ENCODE measurements at places on chromosomes 2 and 18.
A peak's percentile ranks its signal among the peaks of the same experiment; 100 is the strongest.

DNA sequence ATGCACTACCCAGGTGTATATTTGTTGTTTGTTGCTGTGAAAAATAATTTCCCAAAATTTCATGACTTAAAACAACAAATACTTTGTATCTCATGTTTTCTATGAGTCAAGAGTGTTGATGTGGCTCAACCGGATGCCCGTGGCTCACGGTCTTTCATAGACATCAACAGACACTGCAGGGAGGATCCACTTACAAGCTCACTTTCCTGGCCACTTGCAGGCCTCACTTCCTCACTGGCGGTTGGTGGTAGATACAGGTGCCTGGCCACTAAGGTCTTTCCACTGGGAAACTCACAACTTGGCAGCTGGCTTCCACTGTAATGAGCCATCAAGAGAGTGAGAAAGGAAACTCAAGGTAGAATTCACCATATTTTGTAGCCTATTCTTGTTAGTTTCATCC, 662.9 kb downstream of the IRS1 start:
- DNase-seq: no peak

DNA sequence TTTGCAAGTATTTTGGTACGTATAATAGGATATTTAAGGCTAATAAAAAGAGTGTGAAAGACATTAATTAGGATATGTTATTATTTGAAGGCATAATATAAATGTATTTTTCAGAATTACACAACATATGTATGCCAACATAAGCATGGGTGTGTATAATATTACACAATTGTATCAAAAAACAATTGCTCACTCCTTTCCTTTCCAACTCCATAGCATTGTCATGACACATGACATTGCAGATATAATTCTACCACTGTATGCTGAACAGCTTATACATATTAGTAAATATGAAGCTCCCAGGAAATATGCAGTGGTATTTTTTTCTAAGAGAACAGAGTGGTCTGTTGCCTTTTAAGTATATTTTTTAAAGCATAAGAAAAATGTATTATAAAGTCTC, 593.1 kb downstream of the TMX3 start:
- no peak for DNase-seq

- DNase-seq: peak; percentile 69
Measured at GRCh38 chr18:64405161-64405560, 256.3 kb upstream of the LINC00305 start.

- DNase-seq: peak; percentile 18
Measured at GRCh38 chr2:27857417-27858172, 32.6 kb downstream of the RBKS start.

DNA sequence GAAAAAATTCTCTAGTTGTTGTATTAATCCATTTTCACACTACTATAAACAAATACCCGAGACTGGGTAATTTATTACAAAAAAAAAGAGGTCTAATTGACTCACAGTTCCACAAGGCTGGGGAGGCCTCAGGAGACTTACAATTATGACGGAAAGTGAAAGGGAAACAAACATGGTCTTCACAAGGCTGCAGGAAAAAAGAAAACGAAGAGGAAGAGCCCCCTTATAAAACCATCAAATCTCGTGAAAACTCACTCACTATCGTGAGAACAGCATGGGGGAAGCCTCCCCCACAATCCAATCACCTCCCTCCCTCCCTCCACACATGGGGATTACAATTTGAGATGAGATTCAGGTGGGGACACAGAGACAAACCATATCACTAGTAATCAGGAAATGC, 61.7 kb upstream of the SPTBN1 start:
- no peak for DNase-seq

- no peak for DNase-seq
Measured at GRCh38 chr2:178704876-178705275, 102.3 kb downstream of the TTN start.

DNA sequence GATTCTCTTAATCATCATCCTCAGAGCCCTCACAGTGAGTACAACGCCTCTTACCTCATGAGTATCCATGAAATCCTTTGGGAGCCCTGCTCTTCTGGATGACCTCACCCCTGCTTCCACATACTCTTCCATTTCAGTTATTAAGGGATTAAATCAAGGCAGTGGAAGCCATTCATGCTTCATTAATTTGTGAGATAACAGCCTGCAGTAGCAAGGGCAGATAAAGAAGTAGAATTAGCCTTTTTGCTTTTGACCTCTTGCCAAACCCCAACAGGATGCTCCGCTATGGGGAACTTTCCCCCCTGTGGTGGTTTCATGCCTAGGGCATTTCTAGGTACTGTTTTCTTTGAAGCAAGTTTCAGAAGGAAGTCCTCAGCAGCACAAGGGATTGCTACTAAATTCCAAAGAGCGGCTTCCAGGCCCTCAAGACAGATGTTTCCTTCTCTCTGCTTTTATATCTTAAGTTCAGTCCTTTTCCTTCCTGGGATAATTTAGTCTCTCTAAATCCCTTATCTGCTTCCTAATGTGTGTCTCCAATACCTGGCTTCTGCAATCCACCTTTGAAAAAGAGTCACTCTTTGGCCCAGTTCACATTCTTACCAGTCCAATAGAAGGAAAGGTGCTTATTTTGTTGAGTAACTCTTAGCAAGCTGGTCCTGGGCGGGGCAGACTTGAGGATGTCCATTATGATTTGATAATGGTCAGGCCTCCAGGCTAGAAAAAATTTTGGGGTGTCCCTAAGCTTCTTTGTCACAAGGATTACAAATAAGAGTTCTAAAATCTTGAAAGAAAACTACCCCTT, 76.9 kb downstream of the MYO1B start:
- DNase-seq: peak; percentile 50

DNA sequence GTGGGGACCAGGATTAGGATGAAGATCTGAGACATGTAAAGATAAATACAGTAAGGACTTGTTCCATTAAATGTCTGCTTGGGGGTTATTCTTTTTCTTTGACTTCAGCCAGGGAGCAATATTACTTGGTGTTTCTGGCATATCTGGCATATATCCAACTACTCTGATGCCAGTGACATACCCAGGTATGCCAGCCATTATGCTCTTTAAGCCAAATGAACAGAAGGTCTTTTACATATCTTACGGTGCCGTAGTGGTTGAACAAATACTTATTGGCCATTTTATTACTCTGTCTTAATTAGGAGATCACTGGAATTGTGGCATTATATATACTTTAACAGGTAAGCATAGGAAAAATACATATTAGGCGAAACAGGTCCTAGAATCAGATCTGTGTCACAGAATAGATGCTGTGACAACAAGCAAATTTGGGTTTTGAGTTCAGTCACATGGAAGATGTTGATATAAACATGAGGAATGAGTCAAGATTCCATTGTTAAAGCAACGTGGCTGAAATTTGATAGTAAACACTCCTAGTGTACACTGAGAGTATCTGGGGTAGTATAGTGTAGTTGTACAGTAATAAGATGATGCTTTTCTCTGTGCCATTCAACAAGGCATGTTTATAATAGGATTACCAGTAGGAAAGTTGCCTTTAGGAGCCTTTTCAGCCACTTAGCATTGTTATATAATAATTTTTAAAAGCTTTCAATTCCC, 62.6 kb downstream of the KCTD18 start:
- no peak for DNase-seq

GRCh38 chr18:5541644-5542043, 2.2 kb downstream of the EPB41L3 start:
- DNase-seq: no peak

DNA sequence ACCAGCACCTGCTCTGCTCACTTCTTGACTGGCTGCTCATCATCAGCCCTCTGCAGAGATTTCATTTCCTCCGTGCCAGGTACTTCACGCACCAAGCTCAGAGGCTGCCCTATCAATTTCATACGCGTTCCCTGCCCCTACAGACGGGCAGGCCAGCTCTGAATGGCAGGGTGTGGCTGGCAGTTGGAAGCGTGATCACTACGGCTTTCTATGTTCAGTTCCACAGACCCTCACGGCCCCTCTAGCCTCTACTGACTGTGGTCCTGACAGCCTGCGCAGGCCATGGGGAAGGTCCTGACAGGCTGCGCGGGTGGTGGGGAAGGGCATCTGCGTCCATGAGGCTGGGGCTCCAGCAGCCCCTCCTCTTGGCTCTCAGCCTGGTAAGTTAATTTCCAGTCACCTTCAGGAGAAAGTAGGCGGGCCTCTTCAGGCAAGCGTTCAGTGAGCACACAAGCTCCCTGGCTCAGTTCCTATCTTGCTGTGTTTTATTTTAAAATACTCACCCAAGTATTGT, 154.8 kb downstream of the ZNF236 start:
- DNase-seq: no peak

GRCh38 chr2:190879474-190880377, 895 bp upstream of the GLS start:
- no peak for DNase-seq

GRCh38 chr2:233059797-233060500, at the start of gene INPP5D:
TSS of gene INPP5D (plus strand) at chr2:233060342. CDS start at chr2:233060479, 137 bp downstream.
- no peak for DNase-seq

DNA sequence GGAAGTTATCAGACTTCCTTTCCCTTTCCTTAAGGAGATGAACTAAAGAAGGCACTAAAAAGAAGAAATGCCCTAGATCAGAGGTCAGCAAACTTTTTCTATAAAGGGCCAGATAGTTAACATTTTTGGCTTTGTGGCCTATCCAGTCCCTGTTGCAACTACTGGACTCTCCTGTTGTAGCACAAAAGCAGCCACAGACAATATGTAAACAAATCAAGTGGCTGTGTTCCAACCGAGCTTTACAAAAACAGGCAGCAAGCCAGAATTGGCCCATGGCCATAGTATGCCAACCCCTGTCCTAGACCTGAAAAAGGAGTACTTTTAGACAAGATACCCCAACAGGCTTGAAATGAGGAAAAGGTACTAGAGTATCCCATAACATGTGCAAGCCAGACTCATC, 10.9 kb downstream of the NHEJ1 start:
- DNase-seq: no peak

GRCh38 chr2:223442847-223443246, 159.3 kb downstream of the SCG2 start:
- no peak for DNase-seq
